Testis (tissue), 5 donors: ENCODE measurements at places on chromosomes 16 and 17. TPM values are rescaled to one million over a fixed set of nuclear protein-coding genes. Genes with fewer than 3 reads are reported as not detected.

Gene ZNF629
- total RNA-seq, result 21.9 TPM

Gene PIGS
- total RNA-seq, result 92.4 TPM

Gene KRT38
- total RNA-seq, result not detected

Gene ZFP1
- total RNA-seq, result 14.6 TPM

Gene TEKT5
- 35.6 TPM for total RNA-seq

Gene SCRN2
- total RNA-seq, result 31.0 TPM

Gene MILR1
- 5.5 TPM for total RNA-seq

DNA sequence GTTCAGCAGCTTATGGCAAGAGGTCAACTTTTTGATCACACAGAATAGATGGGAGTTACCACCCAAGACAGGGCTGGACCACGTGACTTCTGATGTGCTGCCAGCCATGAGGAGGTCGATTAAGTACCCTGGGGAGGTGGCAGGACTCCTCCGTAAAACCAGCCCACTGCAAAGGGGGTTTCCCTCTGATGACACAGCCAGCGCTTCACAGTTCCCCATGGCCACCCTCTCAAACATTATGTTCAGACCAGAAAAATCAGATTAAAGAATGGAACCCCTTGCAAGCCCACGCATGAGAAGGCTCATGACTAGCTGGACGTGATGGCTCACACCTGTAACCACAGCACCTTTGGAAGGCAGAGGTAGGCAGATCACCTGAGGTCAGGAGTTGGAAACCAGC, 222.9 kb downstream of the CPPED1 start:
- H3K27me3 ChIP-seq, result no peaks in the 10 kb centered on the region
- no peak overlapping the region for H3K4me3 ChIP-seq
- DNase-seq, result no peak
- peaks cover 3% of the 10 kb centered on the region for H3K4me1 ChIP-seq

GRCh38 chr16:19804538-19805323, 79.9 kb downstream of the GPRC5B start:
- H3K4me3 ChIP-seq, result no peak overlapping the region
- no peak overlapping the region for H3K27ac ChIP-seq
- DNase-seq, result no peak
- no peaks in the 10 kb centered on the region for H3K27me3 ChIP-seq

DNA sequence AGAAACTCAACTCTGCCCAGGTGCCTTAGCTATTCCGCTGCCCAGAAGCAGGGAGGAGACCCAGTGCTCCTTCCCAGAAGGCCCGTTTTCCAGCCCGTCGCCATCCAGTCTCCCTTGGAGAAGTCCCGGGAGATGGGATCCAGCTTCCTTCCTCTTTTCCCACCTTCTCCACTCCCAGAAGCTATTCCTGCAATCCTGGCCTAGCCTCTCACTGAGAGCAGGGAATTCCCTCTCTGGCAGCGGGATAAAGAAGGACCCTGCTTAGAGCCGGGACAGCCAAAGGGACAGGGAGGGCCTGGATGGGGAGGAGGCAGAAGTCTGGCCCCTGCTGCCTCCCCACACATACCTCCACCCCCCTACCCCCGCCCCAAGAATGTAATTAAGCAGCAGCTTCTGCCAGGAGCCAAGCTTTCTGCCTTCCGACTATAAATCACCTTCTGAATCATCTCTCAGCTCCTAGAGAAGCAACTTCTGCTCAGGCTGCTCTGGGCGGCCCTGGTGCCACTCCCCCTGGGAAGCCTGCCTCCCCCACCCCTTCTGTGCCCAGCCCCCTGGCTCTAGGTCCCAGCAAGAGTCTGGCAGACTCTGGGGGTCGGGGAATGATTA, 6.4 kb downstream of the WNT3 start:
- H3K4me3 ChIP-seq, result no peak overlapping the region
- no peak overlapping the region for H3K27ac ChIP-seq
- H3K4me1 ChIP-seq, result no peaks in the 10 kb centered on the region
- no peak for DNase-seq
- H3K27me3 ChIP-seq, result no peaks in the 10 kb centered on the region

DNA sequence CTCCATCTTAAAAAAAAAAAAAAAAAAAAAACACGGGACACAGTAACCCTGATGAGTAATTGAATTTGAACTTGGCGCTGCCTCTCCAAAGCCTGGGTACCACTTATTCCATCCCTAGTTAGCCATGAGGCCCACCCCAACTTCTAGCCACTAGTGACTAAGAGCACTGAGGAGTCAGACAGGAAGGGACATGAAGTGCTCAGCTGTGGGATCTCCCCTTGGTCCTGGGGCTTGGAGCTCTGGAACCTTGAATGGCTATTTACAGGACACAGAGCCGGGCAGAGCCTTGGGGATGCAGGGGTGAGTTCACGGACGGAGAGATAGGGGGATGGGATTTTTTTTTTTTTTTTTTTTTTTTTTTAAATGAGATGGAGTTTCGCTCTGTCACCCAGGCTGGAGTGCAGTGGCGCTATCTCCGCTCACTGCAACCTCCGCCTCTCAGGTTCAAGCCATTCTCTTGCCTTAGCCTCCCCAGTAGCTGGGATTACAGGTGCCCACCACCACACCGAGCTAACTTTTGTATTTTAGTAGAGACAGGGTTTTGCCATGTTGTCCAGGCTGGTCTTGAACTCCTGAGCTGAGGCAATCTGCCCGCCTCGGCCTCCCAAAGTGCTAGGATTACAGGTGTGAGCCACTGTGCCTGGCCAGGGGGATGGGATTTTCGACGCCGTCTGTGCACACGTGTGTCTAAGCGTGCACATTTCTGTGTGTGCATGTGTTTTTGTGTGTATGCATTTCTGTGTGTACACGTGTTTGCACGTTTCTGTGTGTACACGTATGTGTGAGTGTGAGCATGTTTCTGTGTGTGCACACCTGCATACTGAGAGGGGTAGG, 20.4 kb upstream of the CIBAR2 start:
- no peak for DNase-seq
- no peaks in the 10 kb centered on the region for H3K36me3 ChIP-seq
- no peak overlapping the region for H3K4me3 ChIP-seq
- H3K27ac ChIP-seq, result no peak overlapping the region

GRCh38 chr16:8381814-8382213, 208.5 kb downstream of the TMEM114 start:
- no peak overlapping the region for H3K27ac ChIP-seq
- H3K36me3 ChIP-seq, result no peaks in the 10 kb centered on the region
- no peak overlapping the region for H3K4me3 ChIP-seq
- no peaks in the 10 kb centered on the region for H3K27me3 ChIP-seq
- no peaks in the 10 kb centered on the region for H3K4me1 ChIP-seq

- H3K27ac ChIP-seq, result no peak overlapping the region
- no peaks in the 10 kb centered on the region for H3K27me3 ChIP-seq
- H3K4me3 ChIP-seq, result no peak overlapping the region
- H3K36me3 ChIP-seq, result no peaks in the 10 kb centered on the region
- DNase-seq, result no peak
- H3K4me1 ChIP-seq, result no peaks in the 10 kb centered on the region
Measured at GRCh38 chr16:22141767-22142166, 20.5 kb upstream of the SDR42E2 start.

GRCh38 chr17:13352747-13353415, 248.8 kb downstream of the HS3ST3A1 start:
- H3K36me3 ChIP-seq, result no peaks in the 10 kb centered on the region
- DNase-seq, result no peak
- no peaks in the 10 kb centered on the region for H3K4me1 ChIP-seq
- no peaks in the 10 kb centered on the region for H3K27me3 ChIP-seq

- no peaks in the 10 kb centered on the region for H3K27me3 ChIP-seq
- H3K4me3 ChIP-seq, result no peak overlapping the region
- H3K36me3 ChIP-seq, result no peaks in the 10 kb centered on the region
Measured at GRCh38 chr16:66660422-66661209, 35.9 kb downstream of the CMTM4 start.

DNA sequence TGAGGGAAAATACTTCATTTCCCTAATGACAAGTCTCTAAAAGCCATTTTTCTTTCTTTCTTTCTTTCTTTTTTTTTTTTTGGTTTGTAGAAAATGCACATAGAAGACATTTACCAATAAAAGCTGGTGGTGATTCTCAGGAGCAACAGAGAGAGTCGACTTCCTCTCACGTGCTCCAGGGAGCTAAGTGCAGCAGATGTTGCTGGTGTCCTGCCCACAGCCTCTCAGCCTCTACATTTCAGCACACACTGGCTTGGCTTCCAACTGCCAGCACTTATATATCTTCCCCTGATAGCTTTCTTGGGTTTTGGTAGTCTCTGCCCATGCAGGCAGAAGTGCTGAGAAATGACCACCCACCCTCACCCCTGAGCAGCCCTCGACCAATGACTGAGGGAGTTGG, 58.4 kb upstream of the MARCHF10 start:
- no peaks in the 10 kb centered on the region for H3K27me3 ChIP-seq
- H3K36me3 ChIP-seq, result no peaks in the 10 kb centered on the region
- no peak overlapping the region for H3K27ac ChIP-seq
- H3K4me3 ChIP-seq, result no peak overlapping the region
- peaks cover 5% of the 10 kb centered on the region for H3K4me1 ChIP-seq

DNA sequence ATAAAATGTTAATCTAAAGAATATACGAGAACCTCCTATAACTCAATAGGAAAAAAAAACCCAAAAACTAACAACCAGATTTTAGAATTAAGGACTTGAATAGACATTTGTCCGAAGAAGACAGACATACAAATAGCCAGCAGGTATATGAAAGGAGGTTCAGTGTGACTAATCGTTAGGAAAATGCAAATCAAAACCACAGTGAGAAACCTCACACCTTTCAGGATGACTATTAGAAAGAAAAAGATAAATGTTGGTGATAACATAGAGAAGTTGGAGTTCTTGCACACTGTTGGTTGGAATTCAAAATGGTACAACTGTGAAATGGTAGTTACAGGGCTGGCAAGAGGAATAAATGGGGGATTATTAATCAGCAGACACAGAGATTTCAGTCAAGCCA, 339.0 kb downstream of the TMEM114 start:
- H3K4me1 ChIP-seq, result no peaks in the 10 kb centered on the region
- no peaks in the 10 kb centered on the region for H3K36me3 ChIP-seq
- no peak for DNase-seq
- H3K4me3 ChIP-seq, result no peak overlapping the region

DNA sequence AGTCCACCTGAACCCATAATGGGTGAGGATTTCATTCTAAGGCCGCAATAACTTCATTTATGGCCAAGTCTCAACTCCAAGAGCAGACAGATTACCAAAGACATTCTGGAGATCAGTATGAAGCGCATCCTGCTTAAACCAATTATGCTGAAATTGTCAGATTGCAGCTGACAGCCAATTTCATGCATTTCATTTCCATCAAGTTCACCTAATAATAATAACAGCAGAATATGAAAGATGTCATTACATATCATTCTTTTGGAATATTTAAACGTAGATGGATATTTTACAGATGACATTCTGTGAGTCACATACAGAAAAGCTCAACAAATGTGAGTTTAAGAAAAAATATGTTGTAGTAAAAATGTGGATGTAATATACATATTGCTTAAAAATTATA, 54.9 kb upstream of the NACA2 start:
- DNase-seq, result no peak
- H3K4me1 ChIP-seq, result no peaks in the 10 kb centered on the region
- no peak overlapping the region for H3K4me3 ChIP-seq
- no peaks in the 10 kb centered on the region for H3K36me3 ChIP-seq
- H3K27ac ChIP-seq, result no peak overlapping the region
- no peaks in the 10 kb centered on the region for H3K27me3 ChIP-seq

GRCh38 chr17:74856112-74856511, 3.6 kb downstream of the GRIN2C start:
- H3K4me1 ChIP-seq, result peaks cover 4% of the 10 kb centered on the region
- no peak overlapping the region for H3K27ac ChIP-seq
- DNase-seq, result peak; percentile 51
- no peaks in the 10 kb centered on the region for H3K27me3 ChIP-seq
- H3K4me3 ChIP-seq, result no peak overlapping the region

DNA sequence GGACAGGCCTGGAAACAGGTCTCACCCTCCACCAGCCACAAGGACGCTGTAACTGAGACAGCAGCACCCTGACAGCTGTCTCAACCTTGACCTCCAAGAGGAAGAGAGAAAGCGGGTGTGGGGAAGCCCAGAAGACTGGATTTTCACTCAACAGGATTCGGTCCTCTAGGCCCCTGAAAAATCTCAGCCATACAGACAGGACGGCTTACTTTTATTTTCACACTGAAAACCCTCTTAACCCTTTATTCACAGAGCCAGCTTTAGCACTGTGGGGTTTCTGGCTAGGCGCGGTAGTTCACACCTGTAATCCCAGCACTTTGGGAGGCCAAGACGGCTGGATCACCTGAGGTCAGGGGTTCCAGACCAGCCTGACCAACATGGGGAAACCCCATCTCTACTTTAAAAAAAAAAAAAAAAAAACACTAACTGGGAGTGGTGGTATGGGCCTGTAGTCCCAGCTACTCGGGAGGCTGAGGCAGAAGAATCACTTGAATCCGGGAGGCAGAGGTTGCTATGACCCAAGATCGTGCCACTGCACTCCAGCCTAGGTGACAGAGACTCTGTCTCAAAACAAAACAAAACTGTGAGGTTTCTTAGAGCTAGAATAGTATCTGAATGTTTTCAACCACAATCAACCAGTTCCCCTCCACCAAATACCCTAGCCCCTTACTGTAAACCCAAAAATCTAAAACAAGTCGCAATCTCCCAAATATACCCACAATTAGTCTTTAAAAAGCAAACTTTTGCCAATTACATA, 5.3 kb downstream of the ANKRD11 start:
- H3K4me1 ChIP-seq, result peaks cover 64% of the 10 kb centered on the region
- no peak for DNase-seq
- no peaks in the 10 kb centered on the region for H3K27me3 ChIP-seq
- no peak overlapping the region for H3K4me3 ChIP-seq
- no peaks in the 10 kb centered on the region for H3K36me3 ChIP-seq

GRCh38 chr17:44362459-44362948, 1.1 kb downstream of the FAM171A2 start:
- no peak overlapping the region for H3K4me3 ChIP-seq
- H3K27ac ChIP-seq, result no peak overlapping the region
- no peaks in the 10 kb centered on the region for H3K36me3 ChIP-seq
- H3K4me1 ChIP-seq, result peaks cover 24% of the 10 kb centered on the region
- H3K27me3 ChIP-seq, result no peaks in the 10 kb centered on the region

GRCh38 chr17:4678448-4679026, 25.4 kb downstream of the PELP1 start:
- no peaks in the 10 kb centered on the region for H3K36me3 ChIP-seq
- H3K27me3 ChIP-seq, result no peaks in the 10 kb centered on the region
- H3K27ac ChIP-seq, result no peak overlapping the region
- no peak for DNase-seq
- peaks cover 9% of the 10 kb centered on the region for H3K4me1 ChIP-seq

- no peak for DNase-seq
- no peaks in the 10 kb centered on the region for H3K27me3 ChIP-seq
Measured at GRCh38 chr17:34562387-34562786, 17.0 kb upstream of the TMEM132E start.

DNA sequence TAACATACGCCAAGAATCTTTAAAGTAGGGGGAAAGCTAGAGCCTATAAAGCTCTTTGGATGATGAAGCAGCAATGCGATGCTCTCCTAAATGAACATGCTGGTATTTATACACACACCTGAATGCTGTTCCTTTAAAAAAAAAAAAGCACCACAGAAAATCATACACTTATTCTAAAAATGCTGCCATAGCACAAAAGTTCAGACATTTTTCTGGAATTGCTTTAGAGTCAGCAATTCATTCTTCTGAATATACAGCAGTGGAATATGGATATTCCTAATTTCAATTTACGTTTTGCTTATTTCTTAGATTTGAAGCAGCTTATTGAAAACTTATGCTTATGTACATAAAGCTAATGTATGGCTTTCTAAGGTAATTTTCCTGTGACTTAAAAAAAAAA, 3.1 kb downstream of the CSNK2A2 start:
- peaks cover 10% of the 10 kb centered on the region for H3K4me1 ChIP-seq
- H3K36me3 ChIP-seq, result no peaks in the 10 kb centered on the region
- H3K27me3 ChIP-seq, result no peaks in the 10 kb centered on the region
- no peak for DNase-seq
- H3K27ac ChIP-seq, result no peak overlapping the region
- no peak overlapping the region for H3K4me3 ChIP-seq

- no peak overlapping the region for H3K27ac ChIP-seq
- no peaks in the 10 kb centered on the region for H3K36me3 ChIP-seq
- H3K4me1 ChIP-seq, result peaks cover 9% of the 10 kb centered on the region
- no peaks in the 10 kb centered on the region for H3K27me3 ChIP-seq
Measured at GRCh38 chr16:28258567-28258966, 33.8 kb upstream of the SBK1 start.
